ENCODE measurements at places on chromosomes 1 and 21.

DNA sequence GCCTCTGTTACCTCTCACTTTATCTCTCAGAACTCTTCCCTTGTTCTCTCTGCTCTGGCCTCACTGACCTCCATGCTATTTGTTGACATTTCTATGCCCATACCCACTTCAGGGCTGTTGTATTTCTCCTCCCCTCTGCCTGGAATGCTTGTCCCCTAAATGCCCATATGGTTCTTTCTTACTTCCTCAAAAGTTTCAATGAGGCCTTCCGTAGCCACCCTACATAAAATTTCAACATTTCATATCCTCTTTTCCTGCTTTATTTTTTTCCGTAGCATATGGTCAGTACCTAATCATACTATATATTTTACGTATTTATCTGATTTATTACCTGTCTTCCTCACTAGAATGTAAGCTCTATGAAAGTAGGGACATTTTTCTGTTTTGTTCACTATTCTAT, 47.1 kb upstream of the ZYG11A start:
- H3K27me3 ChIP-seq, result no peaks in the 10 kb centered on the region
- no peaks in the 10 kb centered on the region for H3K4me1 ChIP-seq
- no peak overlapping the region for H3K4me3 ChIP-seq
- H3K36me3 ChIP-seq, result peaks cover 21% of the 10 kb centered on the region

- H3K4me1 ChIP-seq, result peaks cover 10% of the 10 kb centered on the region
- no peak for DNase-seq
- H3K27ac ChIP-seq, result no peak overlapping the region
- no peaks in the 10 kb centered on the region for H3K36me3 ChIP-seq
- H3K4me3 ChIP-seq, result no peak overlapping the region
- H3K27me3 ChIP-seq, result no peaks in the 10 kb centered on the region
Observed at GRCh38 chr1:23417570-23417969, 7.0 kb downstream of the TCEA3 start.

GRCh38 chr1:231374394-231374793, 36.3 kb downstream of the SPRTN start:
- DNase-seq, result no peak
- H3K27me3 ChIP-seq, result no peaks in the 10 kb centered on the region
- no peaks in the 10 kb centered on the region for H3K4me1 ChIP-seq
- H3K36me3 ChIP-seq, result no peaks in the 10 kb centered on the region
- no peak overlapping the region for H3K4me3 ChIP-seq
- H3K27ac ChIP-seq, result no peak overlapping the region

DNA sequence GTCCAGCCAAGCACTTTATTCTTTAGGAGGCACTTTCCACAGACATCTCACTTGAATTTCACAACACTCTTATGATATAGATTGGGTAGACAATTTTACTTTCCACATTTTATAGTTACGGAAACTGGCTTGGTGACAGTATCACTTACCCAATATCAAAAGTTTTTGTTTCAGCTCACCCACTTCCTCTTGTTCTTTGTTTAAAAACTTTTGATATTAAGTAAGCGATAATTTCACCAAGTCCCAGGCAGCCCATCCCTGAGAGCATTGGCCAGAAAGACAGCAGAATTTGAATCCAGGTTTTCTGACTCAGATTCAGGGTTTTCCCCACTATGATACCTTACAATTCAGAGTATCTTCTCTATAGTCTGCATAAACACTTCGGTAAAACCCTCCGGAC, 60.0 kb downstream of the LRIG2 start:
- no peaks in the 10 kb centered on the region for H3K27me3 ChIP-seq
- peaks cover 3% of the 10 kb centered on the region for H3K4me1 ChIP-seq
- H3K27ac ChIP-seq, result no peak overlapping the region
- no peak overlapping the region for H3K4me3 ChIP-seq
- H3K36me3 ChIP-seq, result peaks cover 6% of the 10 kb centered on the region

GRCh38 chr21:31873696-31874599, 1.1 kb downstream of the HUNK start:
- H3K4me1 ChIP-seq, result peaks cover 27% of the 10 kb centered on the region
- DNase-seq, result peak; percentile 33
- no peak overlapping the region for H3K27ac ChIP-seq
- H3K4me3 ChIP-seq, result peak overlapping the region; percentile 61

- no peak overlapping the region for H3K27ac ChIP-seq
- H3K36me3 ChIP-seq, result no peaks in the 10 kb centered on the region
- H3K27me3 ChIP-seq, result peaks cover 3% of the 10 kb centered on the region
- no peak overlapping the region for H3K4me3 ChIP-seq
- H3K4me1 ChIP-seq, result peaks cover 18% of the 10 kb centered on the region
- DNase-seq, result no peak
Observed at GRCh38 chr1:110535985-110536384, 17.0 kb upstream of the KCNA10 start.

DNA sequence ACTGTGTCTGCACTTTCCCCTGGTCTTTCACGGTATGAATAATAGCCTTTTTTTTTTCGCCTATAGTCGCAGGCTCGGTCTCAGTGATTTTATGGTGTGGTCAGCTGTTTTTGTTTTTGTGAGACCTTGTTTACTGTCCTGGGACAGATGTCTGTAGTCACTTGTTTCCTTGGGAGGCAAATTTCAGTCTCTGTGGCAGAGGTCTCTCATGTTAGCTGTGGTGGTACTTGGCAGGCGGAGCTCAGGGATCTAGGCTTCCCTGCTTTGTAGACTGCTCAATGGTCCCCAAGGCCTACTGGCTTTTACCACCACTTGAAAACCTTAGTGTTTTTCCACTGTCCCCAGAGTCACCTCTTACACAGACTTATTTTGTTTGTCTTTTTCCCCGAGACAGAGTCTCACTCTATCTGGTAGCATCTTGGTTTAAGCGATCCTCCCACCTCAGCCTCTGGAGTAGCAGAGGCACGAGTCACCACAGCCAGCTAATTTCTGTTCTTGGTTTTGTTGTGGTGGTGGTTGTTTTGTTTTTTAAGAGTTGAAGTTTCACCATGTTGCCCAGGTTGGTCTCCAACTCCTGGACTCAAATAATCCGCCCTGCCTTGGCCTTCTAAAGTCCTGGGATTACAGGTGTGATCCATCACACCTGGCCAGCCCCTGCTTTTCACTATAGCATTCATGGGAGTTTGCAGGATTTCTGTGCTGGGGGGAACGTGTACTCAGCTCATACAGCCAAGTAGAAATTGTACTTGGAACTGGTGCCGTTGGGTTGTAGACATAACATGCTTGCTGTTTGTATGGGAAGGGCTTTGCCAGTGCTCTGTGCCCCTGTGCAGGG, 10.3 kb downstream of the RNU1-2 start:
- H3K4me3 ChIP-seq, result no peak overlapping the region
- H3K4me1 ChIP-seq, result peaks cover 28% of the 10 kb centered on the region
- peak overlapping the region; percentile 99 for H3K27ac ChIP-seq
- no peak for DNase-seq
- H3K27me3 ChIP-seq, result no peaks in the 10 kb centered on the region
- no peaks in the 10 kb centered on the region for H3K36me3 ChIP-seq

DNA sequence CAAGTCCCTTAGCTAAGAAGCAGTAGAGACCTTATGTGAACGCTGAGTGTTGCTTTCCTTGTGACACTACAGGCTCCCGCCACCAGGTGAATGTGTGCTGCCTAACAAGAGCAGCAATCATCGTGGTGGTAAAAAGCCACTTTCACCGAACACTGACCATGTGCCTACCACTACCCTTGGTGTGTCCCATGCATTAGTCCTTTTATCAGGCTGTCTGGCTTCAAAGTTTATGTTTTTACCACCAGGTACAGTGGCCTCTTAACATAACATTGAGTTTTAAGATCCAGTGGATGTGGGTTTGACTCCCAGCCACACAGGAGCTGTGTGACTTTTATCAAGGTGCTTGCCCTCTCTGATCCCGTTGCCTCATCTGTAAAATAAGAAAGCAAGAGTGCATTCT, 1.7 kb downstream of the C1QB start:
- no peak for DNase-seq
- H3K27me3 ChIP-seq, result no peaks in the 10 kb centered on the region

- no peaks in the 10 kb centered on the region for H3K36me3 ChIP-seq
- H3K27ac ChIP-seq, result peak within 1 kb of the TSS; percentile 45
- DNase-seq, result no peak
- H3K4me1 ChIP-seq, result peaks cover 30% of the 10 kb centered on the region
- peak within 1 kb of the TSS; percentile 44 for H3K4me3 ChIP-seq
- peaks cover 18% of the 10 kb centered on the region for H3K27me3 ChIP-seq
Observed at GRCh38 chr1:151720974-151721787, at the start of gene RIIAD1. RIIAD1 (plus strand) TSS chr1:151721522; CDS start chr1:151721537, 15 bp downstream.

GRCh38 chr1:150626150-150626549, 3.3 kb downstream of the ENSA start:
- no peak overlapping the region for H3K27ac ChIP-seq
- H3K27me3 ChIP-seq, result no peaks in the 10 kb centered on the region
- no peak overlapping the region for H3K4me3 ChIP-seq
- peaks cover 42% of the 10 kb centered on the region for H3K36me3 ChIP-seq

DNA sequence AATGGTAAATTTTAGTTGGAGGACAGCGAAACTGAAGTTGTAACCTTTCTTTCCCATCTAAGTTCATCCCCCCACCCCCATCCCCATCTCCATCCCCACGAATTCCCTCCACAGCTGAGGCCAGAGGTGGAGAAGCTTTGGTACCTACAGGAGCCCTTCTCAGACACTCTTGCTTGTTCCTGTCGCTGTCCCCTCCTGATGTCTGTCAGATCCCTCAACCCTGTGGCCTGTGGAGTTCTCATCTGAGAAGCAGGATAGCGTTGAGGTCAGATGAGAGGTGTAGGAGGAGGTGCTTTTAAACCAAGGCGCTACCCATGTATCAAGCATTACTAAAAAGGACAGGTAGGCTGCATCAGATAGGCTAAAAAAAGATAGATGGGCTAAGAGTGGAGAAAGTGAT, 769 bp downstream of the NTPCR start:
- DNase-seq, result no peak
- H3K4me3 ChIP-seq, result peak overlapping the region; percentile 89
- no peaks in the 10 kb centered on the region for H3K27me3 ChIP-seq

DNA sequence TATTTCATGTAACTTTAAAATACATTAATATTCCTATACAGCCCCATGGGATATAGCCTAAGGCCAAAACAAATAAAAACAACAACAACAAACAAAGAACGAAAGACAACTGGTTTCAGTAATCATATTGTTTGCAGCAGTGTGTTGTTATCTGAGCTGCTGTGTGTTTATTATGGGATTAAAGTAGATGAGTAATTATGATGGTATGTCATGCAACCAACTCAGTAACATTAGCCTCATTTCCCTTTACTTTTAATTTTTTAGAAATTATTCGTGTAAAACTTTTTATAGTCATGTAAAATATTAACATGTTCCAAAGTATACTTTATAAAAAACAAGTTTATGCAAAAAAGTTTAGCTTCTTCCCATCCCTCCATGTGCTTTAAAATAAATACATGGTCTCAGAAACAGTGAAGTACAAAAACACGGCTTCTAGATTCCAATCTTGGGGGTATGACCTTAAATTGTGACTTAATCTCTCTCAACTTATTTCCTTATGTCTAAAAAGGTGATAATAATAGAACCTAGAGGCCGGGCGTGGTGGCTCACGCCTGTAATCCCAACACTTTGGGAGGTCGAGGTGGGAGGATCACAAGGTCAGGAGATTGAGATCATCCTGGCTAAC, 176.1 kb downstream of the SLC45A1 start:
- no peaks in the 10 kb centered on the region for H3K27me3 ChIP-seq
- H3K27ac ChIP-seq, result no peak overlapping the region
- DNase-seq, result no peak

DNA sequence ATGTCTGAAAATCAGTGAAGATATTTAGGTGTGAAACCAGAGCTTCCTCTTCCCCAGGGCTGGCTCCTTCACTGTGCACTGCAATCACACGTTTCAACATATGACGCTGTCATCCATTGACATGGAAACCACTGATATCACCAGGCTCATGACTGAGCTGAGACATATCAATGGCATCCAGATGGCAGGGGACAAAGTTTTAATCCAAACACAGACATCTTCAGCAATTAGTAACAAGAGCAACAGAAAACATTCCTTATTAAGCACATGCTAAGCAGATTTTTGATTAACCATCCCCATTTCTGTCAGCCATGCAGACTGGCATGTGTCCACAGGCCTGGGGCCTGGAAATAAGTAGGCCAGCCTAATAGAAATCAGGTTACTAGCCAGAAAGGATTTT, 108.0 kb upstream of the ADAR start:
- no peaks in the 10 kb centered on the region for H3K27me3 ChIP-seq
- no peak overlapping the region for H3K4me3 ChIP-seq

DNA sequence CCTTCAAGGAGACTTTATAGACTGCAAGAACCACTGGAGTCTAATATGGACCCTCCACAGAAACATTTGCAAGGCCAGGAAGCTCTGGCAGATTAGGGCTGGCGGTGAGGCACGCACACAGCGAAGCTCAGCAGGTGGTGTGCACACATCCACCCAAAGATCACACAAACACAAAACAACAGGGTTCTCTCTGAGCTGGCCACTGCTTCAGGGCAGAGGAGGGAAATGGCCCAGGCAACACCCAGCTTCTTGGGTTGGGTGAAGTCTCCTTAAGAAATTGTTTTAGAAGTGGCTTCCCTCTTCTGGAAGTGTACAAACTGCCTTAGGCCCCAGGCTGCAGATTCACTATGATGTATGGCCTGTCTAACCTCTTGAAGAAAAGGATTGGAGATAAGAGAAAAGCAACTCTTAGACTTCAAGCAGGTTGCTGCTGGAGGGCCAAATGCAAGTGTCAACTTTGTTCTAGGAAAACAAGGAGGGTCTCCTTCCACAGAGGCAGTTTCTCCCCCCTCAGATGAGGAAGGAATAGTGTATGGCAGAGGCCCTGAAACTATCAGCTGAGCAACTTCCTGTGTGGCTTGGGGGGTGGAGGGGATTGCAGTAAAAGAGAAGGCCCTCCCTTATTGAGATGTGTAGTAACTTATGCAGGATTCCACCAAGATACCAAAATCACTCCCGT, 2.0 kb downstream of the RCSD1 start:
- H3K27ac ChIP-seq, result peak overlapping the region; percentile 4
- peaks cover 67% of the 10 kb centered on the region for H3K27me3 ChIP-seq
- H3K36me3 ChIP-seq, result no peaks in the 10 kb centered on the region
- DNase-seq, result no peak

- no peaks in the 10 kb centered on the region for H3K36me3 ChIP-seq
- no peak overlapping the region for H3K27ac ChIP-seq
- DNase-seq, result no peak
- no peaks in the 10 kb centered on the region for H3K4me1 ChIP-seq
- no peaks in the 10 kb centered on the region for H3K27me3 ChIP-seq
Observed at GRCh38 chr1:229570891-229571516, 12.5 kb upstream of the ABCB10 start.

DNA sequence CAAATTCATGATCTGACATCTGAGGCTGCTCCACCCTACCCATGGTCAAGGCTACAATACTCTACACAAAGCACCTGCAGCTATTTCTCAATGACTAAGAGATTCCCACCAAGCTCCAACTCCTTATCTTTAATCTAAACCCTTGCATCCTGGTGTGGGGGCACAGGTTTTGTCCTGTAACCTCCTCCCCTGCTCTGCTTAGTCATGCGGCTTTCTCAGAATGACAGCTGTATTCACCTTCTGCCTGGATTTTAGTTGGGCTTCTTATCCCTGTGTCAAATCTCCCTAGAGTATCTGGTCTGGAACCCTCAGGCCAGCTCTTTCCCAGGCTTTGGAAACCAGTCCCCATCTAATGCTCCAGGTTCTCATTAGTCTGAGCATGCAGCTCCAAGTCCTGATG, 159.0 kb downstream of the BARHL2 start:
- no peak overlapping the region for H3K27ac ChIP-seq
- H3K4me3 ChIP-seq, result no peak overlapping the region
- no peaks in the 10 kb centered on the region for H3K36me3 ChIP-seq

GRCh38 chr1:155160128-155160527, 13.0 kb downstream of the KRTCAP2 start:
- no peaks in the 10 kb centered on the region for H3K36me3 ChIP-seq
- H3K27ac ChIP-seq, result no peak overlapping the region
- H3K4me1 ChIP-seq, result no peaks in the 10 kb centered on the region

All from spinal cord (tissue), 10 donors.